SJSA1 (cell line): ENCODE measurements at places on chromosomes 6 and 20. TPM values are rescaled to one million over a fixed set of nuclear protein-coding genes. Genes with fewer than 3 reads are reported as not detected.
A peak's percentile ranks its signal among the peaks of the same experiment; 100 is the strongest.

The IL17F gene
- total RNA-seq, result not detected in 2 replicates

The ARMC2 gene
- 0.71 and 1.9 TPM in 2 replicates for total RNA-seq

The MCHR2 gene
- total RNA-seq, result not detected in 2 replicates

The SMOC2 gene
- total RNA-seq, result not detected in 2 replicates

The KIAA0408 gene
- 5.1 and 5.8 TPM in 2 replicates for total RNA-seq

The MCCD1 gene
- not detected in 2 replicates for total RNA-seq

The CYP24A1 gene
- not detected in 2 replicates for total RNA-seq

The TFAP2B gene
- total RNA-seq, result not detected in 2 replicates

The RRBP1 gene
- 241 and 272 TPM in 2 replicates for total RNA-seq

DNA sequence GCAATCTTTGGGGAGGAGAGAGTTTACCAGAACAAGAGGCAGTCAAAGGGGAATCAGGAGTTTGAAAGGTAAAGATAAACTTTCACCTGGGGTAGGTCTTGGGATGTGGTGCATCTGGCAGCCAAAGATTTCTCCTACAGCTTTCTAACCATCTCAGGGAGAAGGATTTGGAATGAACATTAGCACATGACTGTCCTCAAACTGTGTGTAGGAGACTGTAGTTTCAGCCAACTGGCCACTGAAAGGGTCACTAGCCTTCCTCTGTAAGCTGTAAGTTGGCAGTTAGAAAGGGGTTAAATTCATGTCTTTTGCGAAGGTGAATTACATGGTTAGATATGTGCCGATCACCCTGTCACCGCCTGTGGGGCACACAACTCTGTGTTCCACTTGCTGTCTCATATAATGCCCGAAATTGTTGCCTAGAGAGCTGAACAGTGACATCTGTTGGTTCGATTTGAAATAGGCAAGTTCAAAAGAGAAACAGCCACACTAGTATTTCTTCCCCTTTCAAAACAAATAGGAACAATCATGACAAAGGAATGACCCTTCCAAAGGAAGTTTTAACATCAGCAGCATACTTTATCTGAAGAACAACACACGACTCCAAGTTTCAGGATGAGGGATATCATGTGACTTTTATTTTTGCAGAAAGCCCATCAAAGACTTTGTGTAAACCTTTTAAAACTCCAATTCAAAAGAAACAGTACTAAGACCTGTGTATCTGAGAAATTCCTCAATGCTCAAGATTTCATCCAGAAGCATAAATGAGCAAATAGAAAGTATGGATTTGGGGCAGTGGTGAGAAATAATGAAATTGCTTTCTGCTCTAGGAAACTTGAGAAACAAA is 1.1 kb upstream of the OPN5 start:
- H3K4me1 ChIP-seq, result 0 out of 2 replicates have a peak, but pooled peaks cover 3% of the 10 kb centered on the region
- no peaks in the 10 kb centered on the region for H3K27me3 ChIP-seq
- H3K4me3 ChIP-seq, result no peak overlapping the region
- DNase-seq, result peak; percentile 52
- H3K36me3 ChIP-seq, result no peaks in the 10 kb centered on the region

GRCh38 chr20:2596673-2597279 is 55.7 kb upstream of the NOP56 start:
- H3K27ac ChIP-seq, result no peak overlapping the region
- H3K27me3 ChIP-seq, result no peaks in the 10 kb centered on the region; the same call in 1 of the 2 replicates
- H3K4me1 ChIP-seq, result no peaks in the 10 kb centered on the region; the same call in 1 of the 2 replicates
- no peak for DNase-seq

DNA sequence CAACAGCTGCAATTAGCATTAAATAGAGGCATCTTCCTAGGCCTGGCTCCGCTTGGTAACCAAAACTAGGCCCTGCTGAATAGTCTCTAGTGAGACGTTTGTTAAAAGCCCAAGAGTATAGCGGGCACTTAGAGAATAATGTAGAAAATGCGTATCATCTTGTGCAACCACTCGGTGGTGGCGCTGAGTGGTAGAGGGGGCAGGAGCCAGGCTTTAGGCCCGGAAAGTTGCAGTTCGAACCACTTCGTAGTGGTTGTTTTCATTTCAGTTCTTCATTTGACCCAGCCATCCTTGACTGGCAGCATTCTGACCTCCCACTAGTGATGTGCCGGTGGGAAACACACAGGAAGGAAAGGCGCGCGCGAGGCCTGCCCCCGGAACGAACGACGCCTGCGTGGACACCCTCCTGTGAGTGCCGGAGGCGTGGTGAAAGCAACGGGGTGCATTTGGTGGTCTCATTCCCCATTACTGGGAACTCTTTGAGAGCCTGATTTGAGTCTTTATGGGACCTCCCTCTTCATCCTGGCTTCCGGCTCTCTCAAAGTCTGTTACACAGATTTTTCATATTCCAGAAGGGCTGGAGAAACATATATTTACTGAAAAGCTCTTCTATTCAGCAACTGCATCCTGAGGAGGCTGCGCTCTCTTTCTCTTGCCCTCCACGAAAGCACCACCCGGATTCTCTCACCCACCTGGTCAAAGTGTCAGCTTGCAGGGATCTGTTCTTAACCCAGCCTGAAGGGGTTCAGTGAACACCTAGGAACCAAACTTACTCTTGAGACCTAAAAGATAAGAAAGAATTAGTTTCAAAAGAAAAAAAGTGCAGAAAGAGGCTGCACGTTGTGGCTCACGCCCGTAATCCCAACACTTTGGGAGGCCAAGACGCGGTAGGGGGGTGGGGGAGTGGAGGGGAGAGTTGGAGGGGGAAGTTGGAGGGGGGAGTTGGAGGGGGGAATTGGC is 18.2 kb downstream of the GPX5 start:
- 0 out of 2 replicates have a peak, but pooled peaks cover 3% of the 10 kb centered on the region for H3K27me3 ChIP-seq
- H3K27ac ChIP-seq, result no peak overlapping the region
- no peaks in the 10 kb centered on the region for H3K4me1 ChIP-seq
- no peak for DNase-seq
- H3K36me3 ChIP-seq, result no peaks in the 10 kb centered on the region
- H3K4me3 ChIP-seq, result no peak overlapping the region

DNA sequence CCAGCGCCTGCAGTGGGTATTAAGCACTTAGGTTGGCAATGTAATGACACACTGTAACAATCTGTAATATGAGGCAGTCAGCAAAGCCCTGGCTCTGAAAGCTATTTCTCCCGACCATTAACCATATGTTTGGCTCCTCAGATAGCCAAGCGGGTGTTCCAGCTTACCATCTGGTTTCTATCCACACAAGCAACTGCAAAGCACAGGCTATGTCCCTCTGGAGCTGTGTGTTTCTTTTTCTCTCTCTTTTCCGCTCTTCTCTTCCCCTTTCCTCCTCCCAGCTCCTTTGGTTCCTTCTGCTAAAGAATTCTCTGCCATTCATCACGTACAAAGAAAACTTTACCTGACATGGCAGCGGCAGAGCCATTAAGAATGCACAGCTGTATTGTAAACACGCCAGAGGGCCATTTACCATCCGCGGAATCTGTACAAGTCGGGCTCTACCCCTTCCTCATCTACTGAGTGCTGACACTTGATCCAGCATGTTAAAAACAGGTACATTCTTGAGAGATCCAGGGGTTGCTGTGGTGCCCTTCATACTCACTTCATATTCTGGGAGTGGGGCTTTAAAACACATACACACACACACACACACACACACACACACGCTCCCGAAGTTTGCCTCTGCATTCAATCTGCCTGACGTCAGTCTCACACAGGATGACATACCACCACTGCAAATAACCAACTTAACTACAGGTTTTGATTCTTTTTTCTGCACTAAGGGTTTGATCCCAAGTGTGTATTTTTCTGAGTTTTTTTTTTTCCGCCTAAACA is 77.2 kb downstream of the BACH2 start:
- H3K36me3 ChIP-seq, result no peaks in the 10 kb centered on the region
- H3K4me3 ChIP-seq, result no peak overlapping the region

DNA sequence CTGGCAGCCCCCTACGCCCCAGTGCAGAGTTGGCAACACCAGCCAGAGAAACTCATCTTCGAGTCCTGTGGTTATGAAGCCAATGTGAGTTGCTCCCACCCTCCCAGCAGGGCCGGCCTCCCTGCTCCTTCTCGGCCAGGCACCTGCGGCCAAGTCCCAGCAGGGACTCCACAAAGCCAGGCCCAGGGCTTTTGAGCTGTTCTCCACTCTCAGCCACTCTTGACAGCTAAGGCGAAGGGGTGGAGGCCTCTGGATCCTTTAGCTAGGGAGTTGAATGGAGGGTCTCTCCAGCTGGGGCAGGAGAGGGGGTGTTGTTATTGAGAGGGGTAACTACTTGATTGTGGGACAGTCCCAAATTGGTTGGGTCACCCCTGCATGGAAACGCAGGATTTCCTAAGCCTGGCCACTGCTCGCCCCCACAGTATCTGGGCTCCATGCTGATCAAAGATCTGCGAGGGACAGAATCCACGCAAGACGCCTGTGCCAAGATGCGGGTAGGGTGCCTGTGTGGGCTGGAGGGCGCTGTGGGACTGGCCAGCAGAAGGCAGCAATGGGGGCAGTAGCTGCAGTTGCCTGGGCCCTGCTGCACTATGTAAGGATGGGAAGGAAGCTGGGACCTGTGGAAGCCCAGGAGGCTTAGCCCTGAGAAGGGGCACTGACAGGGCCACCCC is 58.3 kb downstream of the TCP11 start:
- H3K27ac ChIP-seq, result no peak overlapping the region
- H3K27me3 ChIP-seq, result no peaks in the 10 kb centered on the region
- H3K36me3 ChIP-seq, result peaks cover 15% of the 10 kb centered on the region; the same call in 1 of the 2 replicates
- no peaks in the 10 kb centered on the region for H3K4me1 ChIP-seq
- H3K4me3 ChIP-seq, result no peak overlapping the region

DNA sequence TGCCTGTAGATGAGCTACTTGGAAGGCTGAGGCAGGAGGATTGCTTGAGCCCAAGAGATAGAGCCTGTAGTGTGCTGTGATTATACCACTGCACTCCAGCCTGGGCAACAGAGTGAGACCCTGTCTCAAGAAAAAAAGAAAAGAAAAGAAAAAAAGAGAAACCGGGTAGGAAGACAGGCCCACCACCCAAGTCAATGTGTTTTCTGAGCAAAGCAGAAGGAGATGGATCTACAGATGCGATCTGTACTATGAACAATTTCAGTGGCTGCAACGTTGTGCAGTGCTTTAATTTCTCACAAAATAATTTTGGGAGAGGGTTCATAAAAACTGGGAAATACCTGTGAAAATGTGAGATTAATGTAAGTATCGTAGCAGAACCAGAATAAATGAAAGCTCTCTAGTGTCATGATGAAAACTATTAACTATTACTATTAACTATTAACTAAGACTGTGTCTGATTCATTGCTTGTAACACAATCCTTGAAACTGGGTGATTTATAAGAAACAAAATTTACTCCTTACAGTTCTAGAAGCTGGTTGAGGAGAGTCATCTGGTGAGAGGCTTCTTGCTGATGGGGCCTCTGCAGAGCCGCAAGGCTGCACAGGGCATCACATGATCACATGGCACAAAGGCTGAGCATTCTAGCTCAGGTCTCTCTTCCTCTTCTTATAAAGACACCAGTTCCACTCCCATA is 233.1 kb upstream of the ZNF217 start:
- H3K27me3 ChIP-seq, result no peaks in the 10 kb centered on the region
- peak overlapping the region; percentile 100; the same call in 1 of the 2 replicates for H3K27ac ChIP-seq
- DNase-seq, result no peak
- no peaks in the 10 kb centered on the region for H3K36me3 ChIP-seq
- no peak overlapping the region for H3K4me3 ChIP-seq

GRCh38 chr6:10532392-10532791 is 11.2 kb downstream of the GCNT2 start:
- peaks cover 28% of the 10 kb centered on the region for H3K36me3 ChIP-seq
- no peak overlapping the region for H3K27ac ChIP-seq
- DNase-seq, result no peak
- no peaks in the 10 kb centered on the region for H3K27me3 ChIP-seq
- no peak overlapping the region for H3K4me3 ChIP-seq

- DNase-seq, result no peak
- no peak overlapping the region for H3K27ac ChIP-seq
- no peak overlapping the region for H3K4me3 ChIP-seq
- no peaks in the 10 kb centered on the region for H3K36me3 ChIP-seq
- no peaks in the 10 kb centered on the region for H3K4me1 ChIP-seq
Measured at GRCh38 chr20:39713076-39713840, 751.1 kb downstream of the DHX35 start.

DNA sequence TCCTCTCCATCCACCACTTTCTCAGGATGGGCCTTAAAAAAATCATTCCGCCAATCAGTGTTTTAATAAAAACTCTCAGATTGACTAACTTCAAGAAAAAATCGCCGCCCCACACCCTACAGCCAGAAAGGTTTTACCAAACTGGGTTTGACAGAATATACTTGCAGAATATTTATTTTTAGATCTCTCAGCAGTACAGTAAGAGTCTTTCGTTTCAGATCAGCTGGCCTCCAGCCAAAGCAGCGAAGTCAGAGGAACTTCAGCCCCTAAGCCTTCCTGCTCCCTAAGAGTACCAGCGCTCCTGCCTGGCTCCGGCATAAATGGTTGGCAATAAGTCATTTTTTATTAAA is 24.7 kb downstream of the TBC1D7 start:
- H3K36me3 ChIP-seq, result peaks cover 41% of the 10 kb centered on the region
- H3K4me1 ChIP-seq, result peaks cover 14% of the 10 kb centered on the region
- H3K27me3 ChIP-seq, result no peaks in the 10 kb centered on the region
- no peak for DNase-seq
- H3K27ac ChIP-seq, result peak overlapping the region; percentile 33
- no peak overlapping the region for H3K4me3 ChIP-seq

DNA sequence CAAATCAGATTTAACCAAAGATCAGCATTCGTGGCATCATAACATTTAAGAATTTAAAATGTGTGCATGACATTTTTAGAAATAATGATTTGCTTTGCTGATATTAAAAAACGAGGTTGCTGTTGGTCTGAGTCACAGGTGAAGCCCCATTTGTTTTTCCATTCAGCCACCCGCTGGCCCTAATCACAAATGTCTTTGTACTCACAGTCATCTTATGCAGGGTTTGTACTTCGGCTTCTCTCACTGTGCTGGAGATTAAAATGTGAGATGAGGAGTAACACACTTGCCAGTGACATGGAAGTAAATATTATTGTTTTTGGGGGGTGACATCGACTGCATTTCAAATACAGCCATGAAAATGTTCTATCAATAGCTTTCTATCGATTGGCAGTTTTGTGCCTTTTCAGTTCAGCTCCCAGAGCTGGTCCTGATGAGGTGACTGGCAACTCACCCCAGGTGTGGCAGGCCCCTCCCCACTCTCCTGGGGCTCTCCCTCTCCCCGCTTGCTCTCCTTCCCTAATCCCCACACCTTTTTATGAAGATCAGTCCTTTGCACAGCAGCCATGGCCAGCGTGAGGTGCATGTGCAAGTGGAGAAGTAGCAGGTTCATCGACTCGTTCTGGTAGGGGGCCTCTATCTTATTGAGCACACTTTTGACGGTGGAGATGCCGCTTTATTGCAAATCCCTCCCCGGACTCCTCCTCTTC is 58.8 kb upstream of the FUCA2 start:
- no peaks in the 10 kb centered on the region for H3K4me1 ChIP-seq
- no peaks in the 10 kb centered on the region for H3K27me3 ChIP-seq
- H3K36me3 ChIP-seq, result no peaks in the 10 kb centered on the region
- no peak for DNase-seq
